T-cell (primary cell): ENCODE measurements at places on chromosomes 16 and 17. TPM values are rescaled to one million over a fixed set of nuclear protein-coding genes. Genes with fewer than 3 reads are reported as not detected.
A peak's percentile ranks its signal among the peaks of the same experiment; 100 is the strongest.

NPIPA8 gene
- 2.2 TPM for total RNA-seq

- no peaks in the 10 kb centered on the region for H3K4me1 ChIP-seq
- no peak overlapping the region for H3K4me3 ChIP-seq
- H3K27ac ChIP-seq, result no peak overlapping the region
- no peak for DNase-seq
Observed at GRCh38 chr17:74177018-74177450, 26.4 kb upstream of the RPL38 start.

- no peak overlapping the region for H3K4me3 ChIP-seq
- H3K27ac ChIP-seq, result peak overlapping the region; percentile 62
- H3K4me1 ChIP-seq, result peaks cover 25% of the 10 kb centered on the region
- H3K27me3 ChIP-seq, result no peaks in the 10 kb centered on the region
- H3K36me3 ChIP-seq, result no peaks in the 10 kb centered on the region
- DNase-seq, result no peak
Observed at GRCh38 chr16:50160495-50161164, 7.5 kb downstream of the TENT4B start.

DNA sequence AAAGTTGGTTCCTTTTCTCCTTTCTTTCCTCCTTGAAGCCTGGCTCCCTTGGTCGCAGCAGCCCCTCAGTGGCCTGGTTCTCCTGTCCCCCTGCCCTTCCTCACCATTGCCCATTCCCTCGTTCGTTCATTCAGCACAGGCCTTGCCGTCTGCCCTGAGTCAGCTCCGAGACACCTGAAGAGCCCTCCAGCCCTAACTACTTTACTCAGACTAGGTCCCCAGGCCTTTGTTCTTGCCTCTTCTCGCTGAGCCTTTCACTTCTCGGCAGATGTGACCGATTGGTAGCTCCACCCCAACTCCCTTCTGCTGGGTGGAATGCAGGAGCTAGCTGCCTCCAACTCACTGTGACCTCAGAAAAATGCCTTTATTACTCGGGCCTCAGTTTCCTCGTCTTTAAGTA is 7.0 kb upstream of the ADAM11 start:
- H3K27ac ChIP-seq, result no peak overlapping the region
- peaks cover 3% of the 10 kb centered on the region for H3K36me3 ChIP-seq
- H3K27me3 ChIP-seq, result peaks cover 11% of the 10 kb centered on the region

CMTR2 gene
- total RNA-seq, result 22.0 TPM

IL32 gene
- total RNA-seq, result 999 TPM

CD300C gene
- not detected for total RNA-seq

CRHR1 gene
- total RNA-seq, result not detected

MEIOC gene
- 0.72 TPM for total RNA-seq

DNA sequence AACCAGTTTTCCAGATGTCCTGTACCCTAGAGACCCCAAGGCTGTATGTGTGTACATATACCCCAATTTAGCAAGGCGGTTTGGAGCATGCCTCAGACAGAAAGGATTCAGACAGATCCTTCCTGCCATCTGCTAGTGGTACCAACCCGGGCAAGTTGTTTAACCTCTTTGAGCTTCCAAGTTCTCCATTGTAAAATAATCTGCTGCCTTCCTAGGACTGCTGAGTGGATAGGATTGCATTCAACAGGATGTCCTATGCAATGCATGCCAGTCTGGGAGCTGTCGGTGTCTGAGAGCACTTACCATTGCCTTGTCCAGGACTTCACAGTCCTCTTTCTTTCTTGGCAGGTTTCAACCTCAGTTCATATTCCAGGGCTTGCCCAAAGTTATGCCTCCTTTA is 1.9 kb downstream of the CDH13 start:
- no peaks in the 10 kb centered on the region for H3K36me3 ChIP-seq
- no peaks in the 10 kb centered on the region for H3K4me1 ChIP-seq
- DNase-seq, result no peak
- H3K27ac ChIP-seq, result no peak overlapping the region
- no peak overlapping the region for H3K4me3 ChIP-seq
- peaks cover 11% of the 10 kb centered on the region for H3K27me3 ChIP-seq

DNA sequence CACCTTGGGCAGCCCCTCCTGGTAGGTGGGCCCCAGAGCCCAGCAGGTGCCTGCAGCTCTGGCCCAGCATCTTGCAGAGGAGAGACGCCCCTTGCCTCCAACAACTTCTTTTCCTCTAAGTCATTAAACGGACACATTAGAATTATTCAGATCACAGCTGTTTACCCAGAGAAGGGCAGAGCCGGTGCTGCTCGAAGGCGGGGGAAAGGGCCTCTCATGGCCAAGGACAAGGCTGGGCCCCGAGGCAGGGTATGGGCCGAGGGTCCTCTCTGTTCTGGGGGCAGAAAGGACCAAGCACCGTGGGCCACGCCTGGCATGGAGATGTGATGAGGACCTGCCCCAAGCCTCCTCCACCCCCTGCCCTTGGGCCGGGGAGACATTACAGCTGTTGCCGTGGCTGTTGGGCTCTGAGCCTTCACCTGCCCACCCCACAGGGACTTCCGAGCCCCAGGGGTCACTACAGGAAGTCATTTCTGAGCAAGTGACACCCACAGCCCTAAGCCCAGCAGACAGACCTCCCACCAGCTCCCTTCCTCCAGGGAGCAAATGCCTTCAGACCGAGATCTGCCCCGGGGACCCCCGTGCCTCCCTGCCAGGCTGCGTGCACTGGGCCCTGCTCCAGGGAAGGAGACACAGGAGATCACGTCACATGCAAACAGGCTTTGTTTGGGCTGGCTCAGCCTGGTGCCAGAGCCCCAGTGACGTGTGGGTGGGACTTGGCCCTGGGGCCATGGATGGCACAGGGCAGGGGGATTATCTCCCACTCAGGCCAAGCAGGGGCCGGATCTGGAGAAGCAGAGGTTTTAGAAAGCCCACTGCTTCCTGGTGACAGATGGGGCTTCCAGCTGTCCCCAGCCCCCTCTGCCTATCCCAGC is 699 bp upstream of the PVALEF start:
- no peak overlapping the region for H3K4me3 ChIP-seq
- H3K4me1 ChIP-seq, result peaks cover 23% of the 10 kb centered on the region
- DNase-seq, result no peak
- H3K27me3 ChIP-seq, result no peaks in the 10 kb centered on the region
- no peak overlapping the region for H3K27ac ChIP-seq

DNA sequence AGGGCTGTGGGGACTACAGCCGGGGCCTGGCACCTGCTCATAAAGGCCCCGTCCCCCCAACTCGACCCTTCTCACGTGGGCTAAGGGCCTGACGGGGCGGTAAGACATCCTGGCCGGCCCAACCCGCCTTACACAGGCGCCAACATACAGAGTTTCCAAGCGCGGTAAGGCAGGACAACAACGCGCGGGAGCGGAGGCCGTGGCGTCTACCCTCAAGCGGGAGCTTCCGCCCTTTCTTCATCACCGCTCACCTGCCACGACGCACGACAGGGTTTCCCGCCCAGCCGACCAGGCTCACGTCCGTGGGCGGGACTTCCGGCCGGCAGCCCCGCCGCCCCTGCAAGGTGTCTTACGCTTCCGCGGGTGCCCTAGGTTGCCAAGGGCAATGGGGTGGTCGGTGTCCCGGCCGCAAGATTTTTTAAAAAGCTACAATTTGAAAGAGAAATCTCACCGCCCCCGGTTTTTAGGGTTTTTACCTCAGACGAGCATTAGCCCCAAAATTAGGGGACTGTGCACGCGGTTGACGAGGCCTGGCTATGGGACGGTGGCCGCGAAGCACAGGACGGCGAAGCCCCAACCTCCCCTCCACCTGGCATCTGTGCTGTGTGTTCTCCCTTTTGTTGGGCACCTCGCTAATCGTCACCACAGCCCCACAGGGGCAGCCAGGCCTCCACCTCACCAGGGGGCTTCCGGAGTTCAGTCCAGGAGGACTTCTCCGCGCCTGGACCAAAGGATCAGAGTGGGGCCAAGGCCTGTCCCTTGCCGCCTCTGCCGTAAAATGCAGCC is at the start of gene TERB1:
Gene TERB1, minus strand, starts transcription at position 265 of the 786 bp plus-strand sequence. CDS start 4,786 bp downstream, outside the sequence.
- H3K4me3 ChIP-seq, result no peak within 1 kb of the TSS
- no peaks in the 10 kb centered on the region for H3K4me1 ChIP-seq
- H3K27me3 ChIP-seq, result no peaks in the 10 kb centered on the region
- H3K36me3 ChIP-seq, result peaks cover 36% of the 10 kb centered on the region

GRCh38 chr17:78249074-78249817 is 17.8 kb downstream of the TMEM235 start:
- no peak overlapping the region for H3K4me3 ChIP-seq
- DNase-seq, result no peak
- no peaks in the 10 kb centered on the region for H3K36me3 ChIP-seq
- H3K4me1 ChIP-seq, result peaks cover 20% of the 10 kb centered on the region
- no peaks in the 10 kb centered on the region for H3K27me3 ChIP-seq

DNA sequence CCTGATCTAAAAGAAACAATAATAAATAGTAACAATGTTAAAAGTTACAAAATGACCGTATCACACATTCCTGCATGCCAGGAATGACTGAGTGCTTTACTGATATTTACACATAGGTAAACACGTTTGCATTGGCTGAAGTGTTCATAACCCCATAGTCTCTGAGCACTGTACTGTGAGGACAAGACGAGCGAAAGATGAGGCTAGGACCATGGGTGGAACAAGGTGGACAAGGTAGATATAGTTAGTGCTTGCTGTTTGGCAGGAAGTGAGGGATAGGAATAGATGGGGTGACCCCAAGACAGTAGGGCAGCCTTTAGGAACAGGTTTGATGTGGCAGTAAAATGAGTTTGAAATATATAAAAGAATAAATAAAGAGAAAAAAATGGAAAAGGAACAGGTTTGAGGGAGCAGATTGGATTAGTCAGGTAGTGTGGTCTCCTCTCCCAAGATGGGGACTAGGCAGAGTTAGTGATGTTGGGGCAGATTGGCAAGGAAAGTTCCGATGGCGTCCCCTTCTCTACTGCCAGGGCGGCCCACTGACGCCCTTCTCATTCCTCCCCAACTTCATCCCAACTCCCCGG is 452 bp upstream of the E2F4 start:
- H3K36me3 ChIP-seq, result peaks cover 29% of the 10 kb centered on the region
- H3K4me3 ChIP-seq, result peak overlapping the region; percentile 88
- peak overlapping the region; percentile 11 for H3K27ac ChIP-seq
- H3K27me3 ChIP-seq, result peaks cover 24% of the 10 kb centered on the region

SOX9 gene
- total RNA-seq, result not detected

CDYL2 gene
- 32.1 TPM for total RNA-seq
